ENCODE measurements at places on chromosomes 13 and 19. TPM values are rescaled to one million over a fixed set of nuclear protein-coding genes. Genes with fewer than 3 reads are reported as not detected.

- no peak for DNase-seq
These were observed 17.2 kb downstream of the FXYD5 start for GRCh38 chr19:35171730-35172129.

DNA sequence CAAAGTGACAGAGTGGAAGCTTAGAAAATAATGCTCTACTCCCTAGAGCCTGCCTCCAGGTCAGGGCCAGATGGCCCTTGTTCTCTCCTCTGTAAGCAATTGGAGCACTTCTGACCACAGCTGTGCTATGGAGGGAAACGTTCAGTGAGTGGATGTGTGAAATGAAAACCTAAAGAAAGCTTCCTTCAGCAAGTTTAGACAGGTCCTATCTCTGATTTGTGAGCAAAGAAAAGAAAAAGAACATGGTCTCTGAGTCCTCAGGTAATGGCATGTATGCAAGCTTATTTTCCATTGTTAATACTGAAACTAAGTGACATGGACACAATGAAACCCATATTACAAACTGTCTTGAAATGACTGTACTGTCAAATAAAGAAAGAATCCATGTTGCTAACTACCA lies 1486.8 kb downstream of the EFNB2 start:
- DNase-seq = no peak

DNA sequence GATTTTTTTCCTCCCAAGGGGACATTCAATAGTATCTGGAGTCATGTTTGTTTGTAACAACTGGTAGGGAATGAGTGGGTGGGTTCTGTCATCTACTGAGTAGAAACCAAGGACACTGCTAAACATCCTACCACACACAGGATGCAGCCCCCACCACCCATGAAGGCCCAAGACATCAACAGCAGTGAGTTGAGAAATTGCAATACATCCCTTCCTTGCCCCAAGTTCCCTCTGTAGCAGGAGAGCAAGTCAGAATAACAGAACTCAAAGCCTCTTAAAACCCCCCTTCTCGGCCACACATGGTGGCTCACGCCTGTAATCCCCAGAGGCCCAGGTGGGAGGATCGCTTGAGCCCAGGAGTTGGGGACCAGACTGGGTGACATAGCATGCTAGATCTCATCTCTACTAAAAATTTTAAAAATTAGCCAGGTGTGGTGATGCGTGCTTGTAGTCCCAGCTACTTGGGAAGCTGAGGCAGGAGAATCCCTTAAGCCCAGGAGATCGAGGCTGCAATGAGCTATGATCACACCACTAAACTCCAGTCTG lies 2.4 kb upstream of the CYP2F1 start:
- DNase-seq = no peak

GRCh38 chr13:41554626-41555386 lies 97.5 kb downstream of the RGCC start:
- DNase-seq = no peak

Gene FCGBP
- total RNA-seq = 0.39 TPM

- DNase-seq = no peak
These were observed 1.2 kb downstream of the ZNF233 start for GRCh38 chr19:44260695-44261446.

Data from HFFc6 (cell line).